Peyer's patch (tissue), 4 donors: ENCODE measurements at places on chromosomes 12 and 14. TPM values are rescaled to one million over a fixed set of nuclear protein-coding genes. Genes with fewer than 3 reads are reported as not detected.

DNA sequence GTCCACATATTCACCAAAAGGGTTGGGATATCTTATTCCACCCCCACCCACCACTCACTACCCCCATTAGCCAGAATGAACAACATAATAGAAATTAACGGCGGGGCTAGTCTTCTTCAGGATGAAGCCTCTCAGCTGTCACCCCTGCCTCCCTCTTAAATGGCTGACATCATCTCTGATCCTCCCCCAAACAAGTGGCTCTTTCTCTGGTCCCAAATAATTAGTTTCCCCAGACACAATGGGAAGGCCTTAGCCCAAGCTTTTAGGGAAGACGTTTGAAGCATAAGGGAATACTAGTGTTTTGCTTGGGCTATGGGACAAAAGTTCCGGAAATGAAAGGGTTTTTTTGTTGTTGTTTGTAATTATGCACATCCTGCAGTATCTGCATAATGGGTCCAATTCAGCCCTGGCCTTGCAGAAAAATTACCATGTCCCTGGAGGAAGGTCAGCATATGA is 13.8 kb downstream of the STON2 start:
- DNase-seq = no peak

- DNase-seq = no peak
Observed at GRCh38 chr14:99568567-99569560, 35.1 kb downstream of the CCDC85C start.

DNA sequence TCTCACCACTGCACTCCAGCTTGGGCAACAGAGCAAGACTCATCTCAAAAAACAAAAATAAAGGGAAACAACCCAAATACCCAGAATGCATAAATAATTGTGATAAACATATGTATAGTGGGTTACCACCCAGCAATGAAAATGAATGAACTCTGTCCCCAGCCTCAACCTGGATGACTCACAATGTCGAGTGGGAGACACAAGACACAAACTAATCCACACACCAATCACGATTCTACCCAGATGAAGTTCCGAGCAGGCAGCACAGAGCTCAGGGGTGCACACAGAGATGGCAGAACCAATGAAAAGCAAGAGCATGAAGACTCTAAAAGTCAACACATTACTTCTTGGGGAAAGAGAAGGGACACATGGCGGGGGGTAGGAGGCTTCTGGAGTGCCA is 27.1 kb downstream of the ABCB9 start:
- no peak for DNase-seq

GRCh38 chr12:57018906-57019305 is 2.6 kb upstream of the TAC3 start:
- no peak for DNase-seq

- DNase-seq = peak; percentile 48
Observed at GRCh38 chr14:60647081-60647836, 2.0 kb downstream of the SIX1 start.

- no peak for DNase-seq
Observed at GRCh38 chr12:12951504-12951903, 466 bp downstream of the GPRC5D start.

- DNase-seq = no peak
Observed at GRCh38 chr12:4211372-4211771, 62.2 kb upstream of the CCND2 start.

- DNase-seq = no peak
Observed at GRCh38 chr14:77143071-77143470, 1.5 kb upstream of the ZDHHC22 start.

DNA sequence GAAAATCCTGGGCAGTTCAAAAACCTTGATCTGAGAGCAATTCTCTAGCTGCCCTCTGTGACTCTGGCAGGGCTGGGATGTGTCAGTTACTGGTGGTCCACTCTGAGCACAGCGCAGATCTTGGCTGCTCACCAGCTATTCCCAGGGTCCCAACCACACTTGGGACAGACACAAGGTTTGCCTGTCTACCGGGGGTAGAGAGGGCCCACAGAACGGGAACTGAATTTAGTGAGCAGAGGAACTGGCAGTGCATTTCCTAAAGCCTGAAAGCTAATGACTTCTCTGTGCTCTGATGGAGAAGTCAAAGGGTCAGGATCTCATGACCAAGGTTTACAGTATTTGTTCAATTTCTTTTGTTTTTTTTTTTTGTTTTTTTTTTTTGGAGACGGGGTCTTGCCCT is 2.6 kb downstream of the PDE6H start:
- DNase-seq = no peak

DNA sequence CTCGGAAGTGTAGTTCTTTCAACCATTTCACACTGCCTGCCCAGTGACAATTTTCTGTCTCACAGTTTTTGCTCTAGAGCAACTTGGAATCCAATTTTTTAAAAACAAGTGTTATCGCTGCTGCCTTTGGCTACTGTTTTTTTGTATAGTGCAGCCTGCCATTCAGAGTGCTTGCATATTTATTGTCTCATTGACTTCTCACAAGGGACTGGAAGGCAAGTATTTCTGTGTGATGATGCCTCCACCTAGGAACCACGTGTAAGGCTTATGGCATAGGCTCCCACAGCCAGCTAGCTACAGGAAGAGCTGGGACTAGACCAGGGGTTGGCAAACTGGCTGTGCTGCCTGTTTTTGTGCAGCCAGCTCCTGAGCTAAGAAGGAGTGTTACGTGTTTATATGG is 903 bp downstream of the PARPBP start:
- no peak for DNase-seq

DNA sequence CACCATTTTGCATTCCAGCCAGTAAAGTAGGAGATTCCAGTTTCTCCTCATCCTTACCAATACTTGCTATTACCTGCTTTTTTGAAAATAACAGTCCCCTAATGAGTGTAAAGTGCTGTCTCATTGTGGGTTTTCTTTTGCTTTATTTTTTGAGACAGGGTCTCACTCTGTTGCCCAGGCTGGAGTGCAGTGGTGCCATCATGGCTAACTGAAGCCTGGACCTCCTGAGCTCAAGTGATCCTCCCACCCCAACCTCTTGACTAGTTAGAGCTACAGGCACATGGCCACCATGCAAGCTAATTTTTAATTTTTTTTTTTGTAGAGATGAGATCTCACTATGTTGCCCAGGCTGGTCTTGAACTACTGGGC is 60.6 kb downstream of the NINJ2 start:
- DNase-seq = no peak

GRCh38 chr12:27081668-27082111 is 688 bp downstream of the C12orf71 start:
- DNase-seq = no peak

- no peak for DNase-seq
Observed at GRCh38 chr12:120562906-120563305, 18.3 kb downstream of the POP5 start.

DNA sequence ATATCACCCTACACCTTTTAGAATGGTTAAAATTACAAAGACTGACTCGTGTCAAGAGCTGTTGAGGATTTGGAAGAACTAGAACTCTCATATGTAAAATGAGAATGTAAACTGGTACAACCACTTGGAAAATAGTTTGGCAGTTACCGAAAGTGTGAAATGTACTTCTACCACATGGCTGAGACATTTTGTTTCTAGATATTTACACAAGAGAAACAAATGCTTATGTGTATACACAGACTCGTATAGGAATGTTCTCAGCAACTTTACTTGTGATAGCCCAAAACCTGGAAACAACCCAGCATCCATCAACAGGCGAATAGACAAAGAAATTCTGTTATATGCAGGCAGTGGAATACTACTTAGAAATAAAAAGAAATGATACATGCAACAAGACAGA is 103.0 kb downstream of the BRMS1L start:
- DNase-seq = no peak

- no peak for DNase-seq
Observed at GRCh38 chr12:68175557-68176061, 16.1 kb upstream of the IFNG start.

GRCh38 chr14:59454139-59454538 is 11.0 kb downstream of the GPR135 start:
- no peak for DNase-seq

GRCh38 chr12:120156315-120157259 is 37.9 kb downstream of the GCN1 start:
- DNase-seq = no peak

DNA sequence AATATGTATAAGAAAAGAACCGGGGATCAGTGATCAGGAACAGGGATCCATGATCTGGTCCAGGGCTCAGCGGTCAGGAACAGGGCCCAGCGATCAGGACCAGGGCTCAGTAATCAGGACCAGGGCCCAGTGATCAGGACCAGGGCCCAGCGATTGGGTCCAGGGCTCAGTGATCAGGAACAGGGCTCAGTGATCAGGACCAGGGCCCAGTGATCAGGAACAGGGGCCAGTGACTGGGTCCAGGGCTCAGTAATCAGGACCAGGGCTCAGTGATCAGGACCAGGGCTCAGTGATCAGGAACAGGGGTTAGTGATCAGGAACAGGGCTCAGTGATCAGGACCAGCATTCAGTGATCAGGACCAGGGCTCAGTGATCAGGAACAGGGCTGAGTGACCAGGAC is 56.3 kb downstream of the TMEM121 start:
- peak; percentile 58 for DNase-seq

DNA sequence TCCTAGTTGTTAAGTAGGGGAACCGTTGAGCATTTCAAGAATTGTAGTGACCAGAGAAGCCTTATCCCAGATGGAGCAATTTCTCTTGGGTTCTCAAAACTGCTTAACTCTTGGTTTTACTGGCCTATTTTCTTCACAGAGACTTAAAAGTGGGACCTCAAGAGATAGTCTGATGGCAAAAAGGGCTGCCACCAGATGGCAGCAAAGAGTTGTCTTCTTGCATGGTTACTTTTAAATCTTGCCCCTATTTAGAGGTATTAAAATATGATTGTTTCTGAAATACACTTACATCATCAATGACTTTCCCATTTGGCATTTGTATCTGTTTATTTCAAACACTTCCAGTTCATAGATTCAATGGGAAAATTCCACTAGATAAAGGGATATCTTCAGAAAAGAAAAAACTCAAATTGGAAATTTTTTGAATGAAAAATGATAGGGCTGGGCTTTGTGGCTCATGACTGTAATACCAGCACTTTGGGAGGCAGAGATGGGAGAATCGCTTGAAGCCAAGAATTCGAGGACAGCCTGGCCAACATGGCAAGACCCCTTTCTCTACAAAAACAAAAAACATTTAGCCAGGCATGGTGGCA is 69.9 kb upstream of the CNTN1 start:
- no peak for DNase-seq

- no peak for DNase-seq
Observed at GRCh38 chr12:55922126-55922525, 5.6 kb downstream of the PYM1 start.

DNA sequence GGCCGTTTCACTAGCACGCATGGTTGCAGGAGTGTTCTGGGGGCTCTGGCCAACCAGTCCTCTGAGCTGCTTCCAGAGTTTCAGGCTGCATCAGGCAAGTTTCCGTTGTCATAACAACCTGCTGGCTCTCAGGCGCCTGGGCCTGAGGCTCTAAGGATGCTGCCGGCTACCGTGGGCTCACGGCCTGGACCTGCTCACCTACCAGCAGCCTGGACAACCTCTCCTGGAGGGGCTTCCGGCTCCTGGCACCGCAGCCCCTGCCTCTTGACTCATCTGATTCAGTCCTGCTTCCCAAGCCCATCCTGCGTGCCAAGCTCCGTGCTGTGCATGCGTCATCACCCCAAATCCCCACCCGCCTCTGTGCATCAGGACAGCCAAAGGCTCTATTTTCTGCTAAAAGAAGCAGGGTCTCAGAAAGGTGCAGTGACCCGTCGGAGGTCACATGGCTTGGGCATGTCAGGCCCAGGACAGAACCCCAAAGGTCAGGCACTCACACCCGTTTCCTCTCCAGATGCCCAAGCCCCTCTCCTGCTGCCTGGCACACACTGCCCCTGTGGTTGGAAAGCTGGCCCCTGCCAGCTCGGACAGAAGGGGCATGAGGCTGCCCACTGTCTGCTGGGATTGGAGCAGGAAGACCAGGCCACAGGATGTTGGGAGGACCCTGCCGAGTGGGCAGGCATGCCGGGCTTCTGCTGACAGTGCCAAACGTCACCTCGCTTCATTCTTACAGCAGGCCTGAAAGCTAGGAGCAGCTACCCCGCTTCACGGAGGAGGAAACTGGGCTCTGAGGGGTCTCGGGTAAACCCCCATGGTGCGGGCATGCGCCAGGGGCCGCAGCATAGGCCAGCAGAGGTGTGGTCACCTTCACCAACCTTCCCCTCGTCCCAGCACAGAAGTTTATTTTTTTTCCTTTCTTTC is 5.7 kb downstream of the BEGAIN start:
- no peak for DNase-seq

DNA sequence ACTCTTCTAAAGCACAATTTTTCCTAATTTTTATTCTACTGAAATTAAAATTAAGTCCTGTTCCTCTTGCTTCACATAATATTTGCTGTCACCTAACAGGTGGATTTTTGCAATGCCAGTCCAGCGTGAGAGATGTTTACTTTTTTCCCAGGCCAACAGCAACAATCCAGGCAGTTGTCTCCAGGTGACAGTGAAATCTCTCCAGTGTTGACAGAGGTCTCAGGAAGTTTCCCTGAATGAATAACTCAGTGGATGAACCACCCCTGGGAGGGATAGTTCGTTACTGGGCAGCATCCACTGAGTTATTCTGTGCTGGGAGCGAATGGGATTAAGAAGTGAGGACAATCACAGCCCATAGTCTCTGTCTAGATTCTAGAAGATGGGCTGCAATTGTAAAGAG is 7.1 kb upstream of the NT5DC3 start:
- no peak for DNase-seq

GRCh38 chr12:116370886-116371580 is 93.5 kb upstream of the MED13L start:
- DNase-seq = no peak

GRCh38 chr14:84750763-84751554 is 779.0 kb upstream of the FLRT2 start:
- no peak for DNase-seq

Gene AQP2
- total RNA-seq = not detected

Gene IFNG-AS1
- 4.1 TPM for total RNA-seq

Gene TAS2R42
- total RNA-seq = not detected

Gene FAM90A1
- total RNA-seq = not detected

Gene TRIM9
- total RNA-seq = 0.35 TPM

Gene EFS
- total RNA-seq = not detected

Gene SIX1
- total RNA-seq = not detected

Gene MGP
- 116 TPM for total RNA-seq

Gene LUM
- 65.2 TPM for total RNA-seq
